Endodermal cell (in vitro differentiated cells): ENCODE measurements at places on chromosomes 7 and 10.

DNA sequence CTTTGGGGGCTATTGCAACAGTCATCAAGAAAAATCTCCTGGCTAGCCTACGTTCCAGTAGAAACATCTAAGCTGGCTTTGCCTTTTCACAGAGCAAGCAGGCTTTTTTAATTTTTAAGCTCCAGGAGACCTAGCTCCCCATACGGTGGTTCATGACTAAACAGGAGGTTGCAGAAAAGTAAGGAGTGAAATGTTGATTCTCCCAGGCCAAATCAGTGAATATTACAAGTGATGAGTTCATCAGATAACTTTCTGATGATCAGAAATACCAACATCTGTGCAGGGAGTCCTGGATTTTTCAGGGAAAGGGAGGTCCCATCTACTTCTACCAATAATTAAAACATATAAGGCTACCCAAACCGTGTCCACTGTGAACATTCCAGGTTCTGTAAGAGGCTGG, 477.3 kb upstream of the CELF2 start:
- no peak for DNase-seq

GRCh38 chr10:126646110-126646509, 24.4 kb downstream of the C10orf90 start:
- no peak for DNase-seq

DNA sequence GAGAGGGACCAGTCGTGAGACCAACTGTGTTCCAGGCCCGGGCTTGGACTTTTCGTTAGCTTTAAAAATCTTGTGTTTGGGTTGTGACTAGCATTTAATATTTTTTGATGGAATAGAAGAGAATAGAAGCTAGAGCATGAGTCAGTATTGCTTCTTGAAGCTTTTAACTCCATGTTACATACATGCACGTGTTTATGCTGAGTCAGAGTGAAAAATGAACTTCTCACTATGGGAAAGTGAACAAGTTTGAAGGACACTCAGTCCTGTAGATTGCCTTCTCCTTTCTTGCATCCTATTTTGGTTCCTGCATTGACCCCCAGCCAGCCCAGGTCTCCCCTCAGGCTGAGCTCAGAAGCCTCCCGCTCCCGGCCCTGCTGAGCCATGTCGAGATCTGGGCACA, 31.8 kb downstream of the GHRHR start:
- DNase-seq = no peak

GRCh38 chr10:20963056-20963455, 65.9 kb upstream of the NEBL start:
- DNase-seq = no peak
